ENCODE measurements at places on chromosomes 3 and 15. TPM values are rescaled to one million over a fixed set of nuclear protein-coding genes. Genes with fewer than 3 reads are reported as not detected.
A peak's percentile ranks its signal among the peaks of the same experiment; 100 is the strongest.

Gene UBL7
- polyA plus RNA-seq = 45.5 TPM

GRCh38 chr15:38072348-38073177 lies 138.1 kb downstream of the TMCO5A start:
- DNase-seq = peak; percentile 81

DNA sequence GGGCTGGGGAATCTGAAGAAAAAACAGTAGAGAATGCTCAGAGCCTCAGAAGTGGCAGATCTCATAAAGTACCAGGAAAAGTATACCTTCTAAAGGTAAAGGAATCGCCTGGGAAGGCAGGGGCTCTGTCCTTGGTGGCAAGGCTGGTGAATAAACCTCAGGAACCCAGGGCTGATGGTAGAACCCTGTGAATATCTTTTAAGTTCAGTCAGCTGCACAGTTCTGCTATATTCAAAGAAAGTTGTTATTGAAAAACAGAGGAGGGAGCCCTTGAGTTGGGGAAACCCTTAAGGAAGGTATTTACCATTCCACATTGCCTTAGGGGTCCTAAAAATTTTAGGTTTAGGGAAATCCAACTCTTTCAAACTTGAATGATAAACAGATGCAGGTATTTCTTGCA lies 31.2 kb downstream of the ZPLD1 start:
- no peak for DNase-seq

Gene CHRNB4
- not detected for polyA plus RNA-seq

GRCh38 chr3:140911822-140912221 lies 29.8 kb upstream of the SLC25A36 start:
- no peak for DNase-seq

Gene DUOX1
- 0.17 TPM for polyA plus RNA-seq

Data from psoas muscle (tissue), 8 donors.